ENCODE measurements at places on chromosomes 5 and 9. TPM values are rescaled to one million over a fixed set of nuclear protein-coding genes. Genes with fewer than 3 reads are reported as not detected.

CCL21 gene
- total RNA-seq, result 2.2 TPM

GRCh38 chr9:69211424-69212036, 37.5 kb downstream of the TJP2 start:
- no peak for DNase-seq

GRCh38 chr5:56825222-56825824, 10.0 kb downstream of the MAP3K1 start:
- DNase-seq, result no peak

- no peak for DNase-seq
Observed at GRCh38 chr9:4886698-4887097, 94.0 kb downstream of the RCL1 start.

DNA sequence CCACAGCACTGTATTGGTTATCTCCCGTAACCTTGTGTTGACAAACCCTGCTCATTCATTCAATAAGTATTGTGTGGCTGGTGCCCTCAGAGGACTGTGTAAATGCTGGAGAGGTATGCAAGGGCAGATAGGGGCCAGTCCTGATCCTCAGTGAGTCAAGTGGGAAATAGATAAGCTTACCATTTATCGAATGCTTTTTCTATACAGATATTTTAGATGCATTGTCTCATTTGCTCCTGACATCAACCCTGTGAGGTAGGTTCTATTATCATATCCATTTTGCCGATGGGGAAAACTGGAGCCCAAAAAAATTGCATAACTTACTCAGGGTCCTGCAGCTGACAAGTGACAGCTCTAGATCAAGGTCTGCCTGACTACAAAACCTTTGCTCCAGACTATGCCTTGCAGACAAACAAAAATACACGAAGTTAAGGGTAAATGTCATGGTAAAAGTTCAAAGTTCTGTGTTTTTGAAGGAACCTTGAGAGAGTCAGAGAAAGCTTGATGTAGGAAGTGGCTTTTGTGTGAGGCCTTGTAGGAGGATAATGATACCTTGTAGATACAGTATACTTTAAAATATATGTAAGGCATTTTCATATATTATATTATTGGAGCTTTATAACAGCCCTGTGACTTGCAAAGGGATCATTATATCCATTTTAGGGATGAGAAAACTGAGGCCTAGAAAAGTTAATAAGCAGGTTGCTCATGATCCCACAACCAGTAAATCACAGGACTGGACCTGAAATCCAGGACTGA, 22.7 kb downstream of the CYFIP2 start:
- no peak for DNase-seq

GRCh38 chr5:2997179-2997578, 245.7 kb upstream of the IRX2 start:
- DNase-seq, result no peak

GRCh38 chr9:78707481-78707991, 410.6 kb downstream of the PSAT1 start:
- DNase-seq, result no peak

DNA sequence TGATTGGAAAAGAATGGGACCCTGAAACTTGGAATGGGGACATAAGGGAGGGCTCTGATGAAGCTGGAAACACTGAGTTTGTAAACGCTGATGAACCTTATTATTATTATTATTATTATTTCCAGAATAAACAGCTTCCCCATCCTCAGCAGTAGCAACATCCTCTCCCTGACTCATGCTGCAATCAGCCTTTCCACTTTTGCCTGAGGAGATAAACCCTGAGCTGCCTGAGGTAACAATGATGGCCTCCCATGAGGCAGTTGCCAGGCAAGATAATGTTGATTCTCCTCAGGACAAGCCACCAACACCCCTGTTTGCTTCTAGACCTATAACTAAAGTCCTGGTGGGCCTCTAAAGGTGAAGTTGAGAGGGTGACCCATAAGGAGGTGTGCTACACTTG, 139.2 kb upstream of the ATP10B start:
- no peak for DNase-seq

- DNase-seq, result peak; percentile 76
Observed at GRCh38 chr9:123349691-123350480, 6.1 kb upstream of the CRB2 start.

GRCh38 chr5:173296737-173297676, 31.2 kb downstream of the STC2 start:
- DNase-seq, result no peak

RGS7BP gene
- 1.9 TPM for total RNA-seq

FREM1 gene
- 4.7 TPM for total RNA-seq

FSD1L gene
- 2.8 TPM for total RNA-seq

- DNase-seq, result no peak
Observed at GRCh38 chr5:147949711-147950573, 43.6 kb upstream of the C5orf46 start.

GRCh38 chr5:74833537-74834266, 32.5 kb downstream of the FAM169A start:
- no peak for DNase-seq

GRCh38 chr5:74314906-74315305, 325.6 kb downstream of the ENC1 start:
- DNase-seq, result no peak

DNA sequence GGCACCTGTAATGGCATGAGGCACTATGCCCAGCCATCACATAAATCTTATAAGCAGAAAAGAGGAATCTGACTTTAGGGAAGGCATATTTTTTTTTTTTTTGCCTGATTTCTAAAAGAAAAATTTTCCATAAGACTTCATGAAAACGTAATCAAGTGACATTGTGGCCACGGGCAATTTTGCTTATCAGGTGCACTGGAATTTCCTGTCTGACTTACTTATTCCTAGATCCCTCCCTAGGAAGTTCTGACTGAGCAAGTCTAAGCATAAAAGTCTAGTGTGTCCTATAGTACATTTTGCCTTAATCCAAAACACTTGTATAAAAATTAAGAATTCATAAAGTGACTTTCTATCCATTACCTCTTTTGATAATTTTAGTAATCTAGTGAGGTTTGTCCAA, 12.5 kb downstream of the C5orf46 start:
- DNase-seq, result no peak

DNA sequence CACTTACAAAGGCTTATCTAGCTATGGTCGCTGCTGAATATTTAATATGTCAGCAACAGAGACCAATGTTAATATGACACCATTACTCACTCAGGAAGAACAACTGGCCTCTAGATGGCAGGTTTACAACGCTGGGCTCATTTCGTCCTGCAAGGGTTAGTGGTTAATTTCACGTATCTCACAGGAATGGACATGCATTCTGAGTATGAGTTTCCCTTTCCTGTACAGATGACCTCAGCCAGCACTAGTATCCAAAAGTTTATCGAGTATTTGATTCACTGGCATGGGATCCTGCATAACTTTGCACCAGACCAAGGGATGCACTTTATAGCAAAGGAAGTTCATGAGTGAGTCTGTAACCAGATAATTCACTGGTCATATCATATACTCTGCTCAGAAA, 8.7 kb upstream of the TRPC7 start:
- no peak for DNase-seq

GRCh38 chr5:132162945-132163344, 64.7 kb downstream of the P4HA2 start:
- no peak for DNase-seq

- no peak for DNase-seq
Observed at GRCh38 chr5:143826951-143827444, 15.0 kb downstream of the HMHB1 start.

DNA sequence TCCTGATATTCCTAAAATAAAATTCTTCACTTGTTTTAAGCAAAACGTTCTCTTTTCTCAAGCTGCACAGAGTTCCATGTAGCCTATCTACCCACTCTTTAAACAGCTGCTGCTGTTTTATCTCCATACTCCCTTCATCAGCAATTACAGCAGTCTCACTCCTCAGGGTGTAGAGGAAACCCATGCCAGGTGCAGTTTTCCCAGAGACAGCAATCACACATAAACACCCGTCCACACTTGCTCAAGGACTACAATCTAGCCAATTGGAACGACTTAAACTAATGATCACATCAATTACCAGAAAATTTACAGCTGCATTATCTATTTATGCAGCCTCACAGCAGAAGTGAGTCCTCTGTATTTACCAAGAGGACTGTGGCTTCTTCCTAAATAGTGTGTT, 141.7 kb downstream of the HTR1A start:
- DNase-seq, result no peak

NIPAL4 gene
- not detected for total RNA-seq

PRR16 gene
- 0.42 TPM for total RNA-seq

- no peak for DNase-seq
Observed at GRCh38 chr9:95788021-95788420, 87.5 kb upstream of the ERCC6L2 start.

DNA sequence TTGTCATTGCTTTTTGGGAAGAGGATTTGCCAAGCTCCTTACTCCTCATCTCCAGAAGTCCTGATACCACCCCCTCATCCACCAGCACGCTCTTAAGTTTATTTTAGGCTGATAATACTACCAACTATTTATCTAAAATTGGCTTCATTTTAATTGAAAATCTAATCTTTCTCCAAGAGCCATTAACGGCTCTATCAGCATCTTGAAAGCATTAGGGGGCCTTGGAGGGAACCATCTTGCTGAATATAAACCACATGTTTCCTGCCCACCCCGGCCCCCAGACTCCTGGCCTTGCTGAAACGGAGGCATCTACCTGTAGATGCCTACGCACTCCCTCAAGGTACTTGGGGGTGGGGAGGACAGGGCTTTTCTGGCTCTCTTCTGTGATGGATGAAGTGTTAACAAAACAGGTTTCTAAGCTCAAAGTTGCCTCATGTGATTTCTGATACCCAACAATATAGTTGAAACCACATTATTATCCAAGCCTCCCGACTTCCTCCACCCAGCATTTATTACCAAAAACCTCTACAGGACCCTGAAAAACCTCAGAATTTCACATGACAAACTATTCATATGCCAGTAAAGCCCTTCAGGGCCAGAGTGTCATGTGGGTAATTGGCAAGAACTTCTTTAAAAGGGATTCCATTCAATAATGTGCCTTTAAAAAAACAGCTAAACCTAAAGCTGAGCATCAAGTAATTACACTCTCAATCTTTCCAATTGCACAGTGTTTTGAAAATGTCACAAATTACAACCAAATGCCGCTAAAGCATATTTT, 96.7 kb downstream of the SAXO1 start:
- DNase-seq, result no peak

SLC6A7 gene
- total RNA-seq, result not detected

LHFPL2 gene
- total RNA-seq, result 7.2 TPM

HMCN2 gene
- total RNA-seq, result 1.8 TPM

DNA sequence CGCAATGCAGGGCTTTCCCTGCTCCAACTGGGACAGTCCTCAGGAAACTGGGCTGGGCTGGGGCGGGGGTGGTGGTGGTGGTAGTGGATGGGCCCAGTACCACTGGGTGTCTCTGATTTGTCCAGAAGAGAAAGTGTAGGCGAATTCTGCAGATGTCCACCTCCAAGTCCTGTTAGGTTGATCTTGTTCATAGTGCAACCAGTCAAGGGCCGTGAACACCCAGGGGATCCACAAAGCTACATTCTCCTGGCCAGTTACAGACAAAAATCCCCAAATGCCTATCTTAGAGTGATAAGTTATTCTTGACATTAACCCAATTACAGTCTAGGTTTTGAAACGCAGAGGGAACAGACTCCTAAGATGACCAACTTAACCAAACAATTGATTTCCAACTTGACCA, 97.5 kb upstream of the SHB start:
- no peak for DNase-seq

DNA sequence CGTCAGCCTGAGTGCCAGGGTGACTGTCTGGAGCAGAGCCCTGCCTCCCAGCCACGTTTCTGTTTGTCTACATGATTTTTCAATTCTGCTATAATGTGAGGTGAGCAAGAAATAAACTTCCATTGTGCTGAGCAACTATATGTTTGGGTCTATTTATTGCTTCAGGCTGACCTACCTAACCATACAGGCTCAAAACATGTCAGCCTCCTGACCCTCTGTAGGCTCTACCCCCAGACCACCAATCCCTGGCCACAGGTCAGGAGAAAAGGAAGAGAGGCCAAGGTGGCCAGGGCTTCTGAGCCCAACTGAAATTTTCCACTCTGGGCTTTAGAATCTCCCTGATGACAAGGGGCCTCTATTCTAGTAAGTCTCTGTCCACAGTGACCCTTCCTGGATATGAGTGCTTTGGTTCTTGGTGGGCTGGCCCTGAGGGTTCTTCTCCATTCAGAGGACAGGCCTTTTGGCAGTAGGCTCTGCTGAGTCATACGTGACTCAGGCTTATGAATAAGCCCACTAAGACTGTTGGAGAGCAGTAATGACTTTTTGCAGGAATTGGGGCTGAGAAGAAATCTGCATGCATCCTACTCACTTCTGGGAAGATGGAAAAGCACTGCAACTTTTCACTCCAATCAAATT, 117.2 kb upstream of the TBCA start:
- DNase-seq, result no peak

MXD3 gene
- 36.8 TPM for total RNA-seq

HRH2 gene
- total RNA-seq, result 2.1 TPM

GRCh38 chr9:127078336-127078735, 44.1 kb downstream of the ANGPTL2 start:
- DNase-seq, result no peak

DNA sequence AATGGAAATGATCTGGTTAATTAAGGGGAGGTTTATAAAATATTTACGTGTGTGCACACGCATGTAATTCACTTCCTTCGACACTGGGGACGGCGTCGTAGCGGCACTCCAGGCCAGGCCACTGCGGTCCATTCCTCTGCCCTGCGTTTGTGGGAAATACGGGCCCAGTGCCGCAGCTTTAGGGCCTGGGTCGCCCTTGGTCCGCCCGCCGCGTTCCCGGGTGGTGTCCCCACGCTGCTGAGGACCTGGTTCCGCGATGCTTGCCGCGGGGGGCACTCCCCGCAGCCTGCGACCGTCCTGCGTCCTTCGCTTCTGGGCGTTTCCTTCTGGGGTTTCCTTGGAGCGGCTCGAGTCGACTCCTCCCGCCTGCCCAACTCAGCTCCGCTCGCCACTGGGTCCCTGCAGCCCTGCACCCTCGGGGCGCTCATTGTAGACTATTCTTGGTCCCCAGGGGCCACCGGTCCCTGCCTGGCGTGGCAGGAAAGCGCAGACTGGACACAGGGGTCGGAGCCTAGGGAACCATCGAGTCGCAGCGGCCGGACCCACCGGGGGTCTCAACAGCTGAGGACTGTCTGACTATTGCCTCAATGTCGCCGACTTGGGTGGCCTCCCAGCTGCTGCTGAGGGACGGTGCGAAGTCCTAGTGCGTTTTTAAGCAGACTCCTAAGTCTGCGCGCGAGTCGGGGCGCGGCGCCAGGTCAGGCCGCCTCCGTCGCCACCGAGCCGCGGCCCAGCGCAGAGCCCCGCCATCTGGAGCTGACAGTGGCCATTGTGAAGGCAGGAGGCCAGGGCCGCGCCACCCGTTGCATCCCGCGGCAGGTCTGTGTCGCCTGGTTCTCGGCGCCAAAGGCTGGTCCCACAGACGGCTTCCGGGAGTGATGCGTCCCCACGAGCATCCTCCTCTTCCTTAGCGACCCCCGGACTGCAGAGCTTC, 4.4 kb upstream of the IRX1 start:
- DNase-seq, result no peak

GRCh38 chr5:171122372-171122771, 186.7 kb upstream of the TLX3 start:
- DNase-seq, result no peak

FCN1 gene
- 7.8 TPM for total RNA-seq

GRCh38 chr9:135503371-135504261, 3.1 kb downstream of the MRPS2 start:
- DNase-seq, result no peak

FABP6 gene
- not detected for total RNA-seq

RIMOC1 gene
- total RNA-seq, result 11.8 TPM
